Activated naive CD4-positive, alpha-beta T cell treated with anti-CD3 and anti-CD28 coated beads for 36 hours (primary cell): ENCODE measurements at places on chromosomes 7 and 10. TPM values are rescaled to one million over a fixed set of nuclear protein-coding genes. Genes with fewer than 3 reads are reported as not detected.

DNA sequence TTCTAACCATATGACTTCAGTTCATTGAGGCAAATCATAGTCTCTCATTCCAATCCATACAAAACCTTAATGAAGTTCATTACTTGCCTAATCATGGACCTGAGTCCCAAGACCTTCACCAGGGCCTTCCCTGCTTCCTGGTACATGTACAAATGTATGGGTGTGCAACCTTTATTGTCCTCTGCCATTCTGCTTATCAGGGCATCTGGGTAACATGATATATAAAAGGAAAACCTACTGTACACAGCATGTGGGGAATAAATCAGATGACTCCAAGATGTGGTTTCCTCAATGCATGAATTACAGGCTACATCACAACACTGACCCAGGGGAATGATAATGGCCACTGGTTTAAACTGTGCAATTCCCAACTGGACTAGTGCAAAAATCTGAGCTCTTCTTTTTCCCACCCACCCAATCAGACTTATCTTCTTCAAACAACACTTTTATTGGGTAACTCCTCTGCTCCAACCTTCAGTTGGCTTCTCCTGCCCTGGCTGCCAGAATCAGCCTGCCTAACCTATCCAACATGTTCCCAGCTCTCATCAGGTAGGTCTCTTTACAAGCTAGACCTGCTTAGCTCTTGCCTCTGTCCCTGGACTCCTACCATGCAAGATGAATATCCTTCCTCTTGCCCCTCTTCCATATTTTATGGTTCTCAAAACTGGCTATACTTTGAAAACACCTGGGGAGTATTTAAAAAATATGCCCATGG is 11.4 kb downstream of the GOT1 start:
- H3K27me3 ChIP-seq = no peaks in the 10 kb centered on the region
- peaks cover 54% of the 10 kb centered on the region for H3K36me3 ChIP-seq
- no peak for DNase-seq
- peaks cover 2% of the 10 kb centered on the region for H3K4me1 ChIP-seq
- no peak overlapping the region for H3K4me3 ChIP-seq

BTBD16 gene
- total RNA-seq = not detected

GRCh38 chr10:95791425-95791979 is 35.5 kb downstream of the ENTPD1 start:
- DNase-seq = no peak
- H3K4me1 ChIP-seq = no peaks in the 10 kb centered on the region
- no peak overlapping the region for H3K4me3 ChIP-seq

- H3K27ac ChIP-seq = no peak overlapping the region
- peaks cover 5% of the 10 kb centered on the region for H3K4me1 ChIP-seq
- no peak for DNase-seq
- no peaks in the 10 kb centered on the region for H3K36me3 ChIP-seq
- no peak overlapping the region for H3K4me3 ChIP-seq
- H3K27me3 ChIP-seq = peaks cover 2% of the 10 kb centered on the region
Measured at GRCh38 chr10:64116707-64117106, 595.5 kb downstream of the REEP3 start.

DNA sequence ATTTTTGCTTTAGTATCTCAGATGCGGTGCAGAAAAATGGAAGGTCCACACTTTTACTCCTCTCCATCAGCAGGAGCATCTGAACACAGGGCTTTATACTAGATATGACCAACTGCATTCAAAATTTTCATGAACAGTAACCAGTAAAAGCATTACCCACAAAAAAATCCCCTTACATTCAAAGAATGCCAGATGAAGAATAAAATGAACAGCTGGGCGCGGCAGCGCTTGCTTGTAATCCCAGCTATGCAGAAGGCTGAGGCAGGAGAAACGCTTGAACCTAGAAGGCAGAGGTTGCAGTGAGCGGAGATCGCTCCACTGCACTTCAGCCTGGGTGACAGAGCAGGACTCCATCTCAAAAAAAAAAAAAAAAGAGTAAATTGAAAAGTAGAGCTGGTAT is 3.1 kb downstream of the SAR1A start:
- peak; percentile 50 for DNase-seq
- no peaks in the 10 kb centered on the region for H3K27me3 ChIP-seq
- no peak overlapping the region for H3K4me3 ChIP-seq
- peak overlapping the region; percentile 33 for H3K27ac ChIP-seq
- peaks cover 72% of the 10 kb centered on the region for H3K4me1 ChIP-seq

DNA sequence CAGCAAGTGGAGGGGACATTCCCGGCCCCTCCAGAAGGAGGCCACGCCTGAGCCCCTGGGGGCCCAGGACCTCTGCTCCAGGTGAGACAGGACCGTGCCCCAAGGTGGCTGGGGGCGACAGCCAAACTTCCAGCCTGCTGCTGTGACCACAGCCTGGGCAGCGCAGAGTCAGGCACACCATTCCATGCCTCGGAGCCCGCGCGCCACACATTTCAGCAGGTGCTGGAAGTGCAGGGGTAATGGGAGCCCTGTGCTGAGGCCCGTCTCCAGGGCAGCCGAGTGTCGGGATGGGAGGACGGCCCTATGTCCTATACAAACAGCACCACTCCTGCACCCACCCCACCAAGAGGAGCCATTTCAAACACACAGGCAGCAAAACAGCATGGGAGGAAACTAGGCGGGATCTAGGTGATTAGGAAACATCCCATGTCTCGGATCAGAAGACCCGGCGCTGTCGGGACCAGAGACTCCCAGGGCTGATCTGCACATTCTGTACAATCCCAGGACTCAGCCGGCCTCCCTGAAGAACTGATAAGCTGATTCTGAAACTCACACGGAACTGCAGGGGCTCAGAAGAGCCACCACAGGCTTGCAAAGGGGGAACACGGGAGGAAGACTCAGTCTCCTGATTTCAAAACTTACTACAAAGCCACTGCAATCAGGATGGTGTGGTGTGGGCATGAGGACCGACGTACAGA is 272.3 kb downstream of the ELFN1 start:
- no peaks in the 10 kb centered on the region for H3K27me3 ChIP-seq
- H3K4me3 ChIP-seq = no peak overlapping the region
- peaks cover 55% of the 10 kb centered on the region for H3K4me1 ChIP-seq
- peaks cover 4% of the 10 kb centered on the region for H3K36me3 ChIP-seq
- DNase-seq = no peak

TSPAN33 gene
- 7.9 TPM for total RNA-seq

CAPZA2 gene
- total RNA-seq = 127 TPM
